Activated CD4-positive, alpha-beta T cell treated with anti-CD3 and anti-CD28 coated beads for 24 hours (primary cell): ENCODE measurements at places on chromosomes 3 and 15.

- no peak for DNase-seq
Observed at GRCh38 chr15:64600794-64601193, 140.4 kb downstream of the ZNF609 start.

DNA sequence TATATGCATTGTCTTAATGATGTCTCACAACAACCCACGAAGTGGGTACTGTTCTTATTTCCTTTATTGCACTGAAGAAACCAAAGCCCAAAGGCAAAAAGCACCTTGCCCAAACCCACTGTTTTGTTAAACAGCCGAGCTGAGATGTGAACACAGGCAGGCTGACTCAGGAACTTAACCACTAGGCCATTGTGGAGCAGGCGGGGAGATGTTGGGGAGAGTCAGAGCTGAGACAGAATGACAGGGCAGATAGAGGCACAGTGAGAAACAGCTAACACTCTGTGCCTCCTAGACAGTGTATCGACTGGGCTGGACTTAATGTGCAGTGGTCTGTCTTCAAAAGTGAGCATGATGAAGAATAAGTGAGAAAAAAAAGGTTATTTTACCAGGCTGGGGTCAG, 56.5 kb downstream of the RPLP1 start:
- no peak for DNase-seq

DNA sequence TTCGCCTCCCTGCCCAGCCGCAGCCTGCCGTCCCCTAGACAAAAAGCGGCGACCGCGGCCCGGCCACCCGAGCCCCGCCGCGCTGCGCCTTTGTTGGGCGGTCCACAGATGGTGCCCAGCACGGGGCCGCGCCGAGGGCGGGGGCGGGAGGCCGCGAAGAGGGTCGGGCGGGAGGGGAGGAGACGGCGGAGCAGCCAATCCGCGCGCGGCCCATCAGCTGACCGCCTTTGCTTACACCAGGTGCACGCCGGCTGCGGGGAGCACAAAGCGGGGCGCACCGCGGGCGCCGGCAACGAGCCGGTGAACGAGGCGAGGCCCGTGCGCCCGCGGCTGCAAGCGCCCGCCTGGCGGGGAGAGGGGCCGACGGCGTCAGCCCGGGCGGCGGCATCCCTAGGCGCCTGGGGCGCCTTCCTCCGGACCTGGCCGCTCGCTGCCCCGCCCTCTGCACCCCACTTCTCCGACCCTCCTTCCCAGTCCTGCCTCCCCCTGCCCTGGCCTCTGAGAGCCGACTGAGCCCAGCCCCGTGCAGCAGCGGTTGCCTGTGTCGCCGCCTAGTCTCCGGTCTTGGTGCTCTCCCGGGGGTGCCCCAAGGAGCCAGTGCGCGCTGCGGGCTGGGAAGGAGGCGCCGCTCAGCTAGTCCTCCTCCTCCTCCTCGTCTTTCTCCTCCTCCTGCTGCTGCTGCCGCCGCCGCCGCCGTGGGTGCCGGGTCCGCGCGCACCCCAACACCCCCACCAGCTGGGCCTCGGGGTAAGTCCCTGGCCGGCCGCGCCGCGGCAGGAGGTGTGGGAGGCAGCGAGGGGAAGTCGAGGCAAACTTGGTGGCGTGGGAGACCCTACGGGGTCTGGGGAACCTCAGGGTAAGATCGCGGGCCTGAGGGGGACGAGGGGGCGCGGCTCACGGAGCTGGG, at the start of gene LRRN1:
Gene LRRN1, plus strand, starts transcription at position 259 of the 907 bp plus-strand sequence. CDS start 45,211 bp downstream, outside the sequence.
- DNase-seq: no peak

- no peak for DNase-seq
Observed at GRCh38 chr15:58229297-58229768, 91.2 kb downstream of the AQP9 start.

GRCh38 chr15:96737408-96737807, 406.9 kb downstream of the NR2F2 start:
- DNase-seq: no peak

GRCh38 chr15:74454764-74455500, 6.0 kb downstream of the UBL7 start:
- no peak for DNase-seq
